ENCODE measurements at places on chromosomes 13 and 19.

DNA sequence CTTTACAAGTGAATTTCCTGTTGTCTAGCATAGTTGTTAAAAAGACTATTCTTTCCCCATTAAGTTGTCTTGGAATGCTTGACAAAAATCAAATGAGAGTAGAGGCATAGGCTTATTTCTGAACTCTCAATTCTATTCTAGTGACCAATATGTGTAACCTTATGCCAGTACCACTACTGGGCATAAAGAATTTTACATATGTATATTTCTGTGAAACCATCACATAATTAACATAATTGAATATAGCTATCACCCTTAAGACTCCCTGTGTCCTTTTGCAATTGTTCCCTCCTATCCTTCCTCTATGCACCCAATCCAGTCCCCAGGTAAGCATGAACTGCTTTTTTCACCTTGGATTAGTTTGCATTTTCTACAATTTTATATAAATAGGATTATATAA, 165.0 kb downstream of the DNAJC3 start:
- no peak for DNase-seq

- no peak for DNase-seq
Observed at GRCh38 chr19:49447485-49448431, 3.9 kb downstream of the PIH1D1 start.

DNA sequence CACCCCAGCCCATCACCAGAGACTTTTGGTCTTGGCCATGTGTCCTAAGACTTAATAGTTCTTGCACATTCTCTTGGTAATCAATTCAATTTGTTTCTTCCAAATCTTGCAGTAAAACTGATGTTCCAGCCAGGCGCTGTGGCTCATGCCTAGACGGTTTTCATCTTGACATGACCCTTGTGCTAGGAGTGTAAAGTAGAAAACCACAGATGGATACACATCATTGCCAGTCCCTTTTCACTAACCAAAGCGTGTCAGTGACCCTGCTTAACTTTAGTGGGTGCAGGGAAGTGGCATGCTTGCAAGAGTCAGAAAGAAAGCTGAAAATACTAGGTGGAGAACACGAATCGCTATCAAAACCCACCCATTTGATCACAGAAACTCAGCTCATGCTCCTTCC, 18.0 kb upstream of the CD70 start:
- no peak for DNase-seq

- no peak for DNase-seq
Observed at GRCh38 chr13:79516595-79516994, 35.6 kb downstream of the NDFIP2 start.

- DNase-seq = no peak
Observed at GRCh38 chr13:68810660-68811059, 1297.0 kb upstream of the ATXN8OS start.

- peak; percentile 33 for DNase-seq
Observed at GRCh38 chr19:12769689-12770088, 5.7 kb downstream of the HOOK2 start.

DNA sequence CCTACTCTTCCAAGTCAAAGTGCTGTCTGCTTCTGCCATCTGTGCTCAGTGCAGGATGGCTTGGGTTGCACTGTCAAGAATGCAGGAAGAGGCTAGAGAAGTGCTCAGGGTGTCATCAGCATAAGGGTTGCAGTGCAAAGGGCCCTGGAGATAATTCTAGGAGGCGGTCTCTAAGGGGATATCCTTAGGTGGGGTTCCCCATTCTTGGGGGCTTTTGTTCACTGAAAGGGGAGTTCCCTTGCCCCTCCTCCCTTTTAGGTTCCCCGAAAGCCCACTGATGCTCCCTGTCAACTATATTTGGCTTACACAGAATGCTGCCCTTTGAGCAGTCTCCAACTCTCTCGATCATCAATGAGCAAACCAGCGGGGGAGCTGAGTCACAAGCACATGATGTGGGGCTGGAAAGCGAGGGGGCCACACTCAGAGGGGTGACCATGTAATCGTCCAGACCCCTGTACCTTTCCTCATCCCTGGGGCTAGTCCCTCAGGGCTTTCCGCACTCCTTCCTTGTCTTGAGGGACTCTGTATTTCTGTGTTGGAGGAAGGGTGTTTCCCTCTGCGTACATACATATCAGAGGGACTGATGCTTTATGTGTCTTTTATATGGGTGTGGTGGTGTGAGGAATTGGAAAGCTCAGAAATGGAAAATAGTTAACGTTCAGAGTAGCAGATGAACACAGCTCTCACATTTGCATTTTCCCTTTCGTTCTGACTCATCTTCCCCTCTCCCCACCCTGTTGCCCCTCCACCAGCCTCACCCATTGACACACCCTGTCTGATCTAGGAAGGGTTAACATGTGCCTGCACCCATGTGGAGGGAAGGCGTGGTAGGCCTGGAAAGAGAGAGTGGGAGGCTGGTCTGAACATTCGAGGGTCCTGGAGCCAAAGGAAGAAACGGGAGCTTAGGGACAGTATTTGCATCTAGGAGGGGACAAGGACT, 6.7 kb downstream of the ZBTB32 start:
- DNase-seq = peak; percentile 55

- no peak for DNase-seq
Observed at GRCh38 chr13:99983499-99984401, 2.2 kb downstream of the ZIC2 start.

DNA sequence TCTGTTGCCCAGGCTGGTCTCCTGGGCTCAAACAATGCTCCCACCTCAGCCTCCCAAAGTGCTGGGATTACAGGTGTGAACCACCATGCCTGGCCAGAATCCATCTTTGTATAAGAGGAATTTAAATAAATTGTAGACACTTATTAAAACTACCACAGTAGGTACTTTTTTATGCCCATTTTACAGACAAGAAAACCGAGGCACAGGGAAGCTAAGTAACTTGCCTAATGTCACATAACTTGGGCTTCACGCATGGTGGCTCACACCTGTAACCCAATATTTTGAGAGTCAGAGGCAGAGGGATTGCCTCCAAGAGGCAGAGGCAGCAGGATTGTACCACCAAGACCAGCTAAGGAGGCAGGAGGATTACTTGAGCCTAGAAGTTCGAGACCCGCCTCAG, 22.7 kb upstream of the CALM3 start:
- DNase-seq = no peak

- no peak for DNase-seq
Observed at GRCh38 chr13:103097366-103097928, 31.2 kb upstream of the SLC10A2 start.

GRCh38 chr19:31013384-31014020, 335.7 kb downstream of the TSHZ3 start:
- DNase-seq = no peak

GRCh38 chr19:17406046-17406886, 836 bp upstream of the BST2 start:
- no peak for DNase-seq

DNA sequence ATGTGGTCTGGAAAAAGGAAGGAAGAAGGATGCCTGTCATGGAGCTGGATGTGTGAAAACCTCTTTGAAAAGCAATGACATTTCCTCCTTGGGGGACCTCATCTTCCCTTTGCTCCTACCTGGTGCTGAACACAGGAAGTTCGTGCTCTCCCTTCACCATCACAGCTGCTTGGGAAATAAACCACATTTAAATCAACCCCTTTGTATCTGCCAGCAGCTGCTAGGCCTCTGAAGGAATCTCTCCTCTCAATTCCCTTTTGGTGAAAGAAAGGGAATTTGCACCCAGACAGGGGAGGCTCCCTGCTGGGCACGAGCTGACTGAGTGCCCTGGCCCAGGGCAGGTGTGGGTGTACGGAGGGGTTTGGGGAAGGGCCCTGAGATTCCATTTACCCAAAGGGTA, 437.7 kb downstream of the TSHZ3 start:
- DNase-seq = no peak

- no peak for DNase-seq
Observed at GRCh38 chr19:48461982-48462655, 6.7 kb downstream of the KCNJ14 start.

- no peak for DNase-seq
Observed at GRCh38 chr13:87736849-87737385, 65.7 kb downstream of the SLITRK5 start.

DNA sequence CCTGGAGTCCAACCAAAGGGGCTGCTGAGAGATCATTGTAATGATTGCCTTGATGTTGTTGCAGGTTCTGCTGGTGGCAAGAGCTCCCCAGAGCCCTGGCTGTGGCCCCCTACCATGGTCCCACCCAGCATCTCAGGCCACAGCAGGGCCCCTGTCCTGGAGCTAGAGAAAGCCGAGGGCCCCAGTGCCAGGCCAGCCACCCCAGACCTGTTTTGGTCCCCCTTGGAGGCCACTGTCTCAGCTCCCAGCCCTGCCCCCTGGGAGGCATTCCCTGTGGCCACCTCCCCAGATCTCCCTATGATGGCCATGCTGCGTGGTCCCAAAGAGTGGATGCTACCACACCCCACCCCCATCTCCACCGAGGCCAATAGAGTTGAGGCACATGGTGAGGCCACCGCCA, 15.5 kb downstream of the NCAN start:
- DNase-seq = no peak
